BJ (cell line): ENCODE measurements at places on chromosomes 4 and X. TPM values are rescaled to one million over a fixed set of nuclear protein-coding genes. Genes with fewer than 3 reads are reported as not detected.

PDCL2 gene
- not detected in 2 replicates for polyA plus RNA-seq

GLRB gene
- polyA plus RNA-seq = 4.8 and 9.5 TPM in 2 replicates

CSN1S1 gene
- polyA plus RNA-seq = not detected in 2 replicates

HSD17B13 gene
- polyA plus RNA-seq = 0.07 TPM in 1 of 2 replicates, not detected in the other

UGT2B17 gene
- polyA plus RNA-seq = not detected in 2 replicates

MAGEB3 gene
- polyA plus RNA-seq = not detected in 2 replicates

PABPC5 gene
- polyA plus RNA-seq = 0.66 and 0.99 TPM in 2 replicates

WAS gene
- polyA plus RNA-seq = 0.06 and 0.12 TPM in 2 replicates

SPANXN3 gene
- polyA plus RNA-seq = not detected in 2 replicates

MAGEB10 gene
- polyA plus RNA-seq = not detected in 2 replicates

FAAH2 gene
- not detected in 2 replicates for polyA plus RNA-seq

CHRDL1 gene
- polyA plus RNA-seq = 4.3 TPM in 2 replicates

DNA sequence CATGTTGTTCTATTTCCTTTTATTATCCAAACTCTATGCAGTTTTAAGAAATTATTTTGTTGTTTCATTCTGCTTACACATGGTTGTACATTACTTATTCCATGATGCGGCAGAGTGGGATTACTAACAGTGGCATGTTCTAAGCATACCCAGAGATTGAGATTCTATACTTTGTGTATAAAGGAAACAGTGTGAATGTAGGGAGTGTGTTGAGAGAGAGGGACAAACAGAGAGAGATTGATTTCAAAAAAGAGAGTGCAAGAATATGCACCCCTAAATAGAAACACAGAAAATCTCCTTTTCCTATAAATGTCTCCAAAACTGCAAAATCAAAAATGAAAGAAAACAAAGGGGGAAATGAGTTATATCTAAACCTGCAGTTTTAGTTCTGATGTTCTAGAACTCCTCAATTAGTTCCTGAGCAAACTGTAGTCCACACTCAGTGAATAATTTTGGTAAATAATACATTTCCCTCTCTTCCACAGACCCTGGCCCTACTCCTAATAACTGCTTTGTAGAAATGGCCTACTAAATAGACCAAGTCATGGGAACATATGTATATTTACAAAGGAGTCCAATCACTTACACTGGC, 31.0 kb downstream of the SLC9B1 start:
- no peak for DNase-seq

DNA sequence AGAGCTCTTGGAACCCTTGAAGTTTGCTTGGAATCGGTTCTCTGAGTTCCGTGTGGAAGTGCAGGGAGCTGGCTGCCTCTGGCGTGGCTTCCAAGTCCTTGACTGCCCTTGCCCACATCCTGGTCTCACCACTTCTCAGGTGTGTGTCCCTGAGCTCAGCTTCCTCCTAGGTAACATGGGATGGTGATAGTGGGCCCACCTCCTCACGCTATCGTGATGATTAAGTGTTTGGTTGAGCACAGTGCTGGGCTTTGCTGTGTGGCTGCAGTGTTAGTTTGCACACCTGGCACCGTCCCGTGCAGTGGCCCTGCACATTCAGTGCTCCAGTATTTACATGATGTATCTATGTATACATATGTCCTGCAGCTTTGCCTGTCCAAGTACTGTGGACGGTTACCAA, 81.5 kb downstream of the CLDN34 start:
- no peak for DNase-seq

DNA sequence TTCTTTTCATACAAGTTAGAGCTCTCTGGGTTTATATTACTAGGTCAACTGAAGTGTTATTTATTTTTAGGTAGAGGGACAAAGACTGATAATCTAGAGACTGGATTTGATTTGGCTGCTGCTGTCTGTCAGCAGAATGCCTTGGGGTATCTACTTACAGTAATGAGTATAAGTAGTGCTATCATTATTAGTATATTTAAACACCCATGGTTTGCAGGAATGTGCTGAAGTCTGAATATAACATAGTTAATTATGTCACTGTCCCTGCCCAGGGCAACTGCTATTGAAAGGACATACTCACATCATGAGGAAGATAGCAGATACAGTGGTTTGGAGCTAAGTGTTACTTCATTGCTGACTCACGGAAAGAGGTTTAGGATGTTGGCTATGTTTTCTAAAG, 76.2 kb downstream of the PRRG1 start:
- DNase-seq = no peak

GRCh38 chr4:159722918-159723317, 620.0 kb downstream of the RAPGEF2 start:
- DNase-seq = no peak

- DNase-seq = no peak
Measured at GRCh38 chrX:40474645-40475044, 106.1 kb upstream of the ATP6AP2 start.

- no peak for DNase-seq
Measured at GRCh38 chrX:101415180-101416145, 7.4 kb downstream of the HNRNPH2 start.

DNA sequence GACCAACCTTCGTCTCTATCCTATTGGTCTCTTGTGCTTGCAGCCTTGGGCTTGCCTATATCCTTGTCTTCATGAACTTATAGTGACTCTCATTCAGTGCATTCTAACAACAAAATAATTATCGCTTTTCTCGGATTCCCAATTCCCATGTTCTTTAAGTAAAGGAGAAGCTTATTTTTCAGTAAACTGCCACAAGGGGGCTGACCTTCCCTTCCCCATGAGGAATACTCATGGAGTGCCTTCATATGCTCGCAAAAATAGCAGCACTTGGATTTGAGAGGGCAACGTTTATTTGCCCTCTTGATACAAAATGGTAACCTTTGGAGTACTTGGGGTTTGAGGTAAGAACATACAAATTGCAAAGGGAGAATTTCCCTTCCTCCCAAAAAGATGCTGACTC, 183.2 kb upstream of the TENT5D start:
- DNase-seq = no peak

DNA sequence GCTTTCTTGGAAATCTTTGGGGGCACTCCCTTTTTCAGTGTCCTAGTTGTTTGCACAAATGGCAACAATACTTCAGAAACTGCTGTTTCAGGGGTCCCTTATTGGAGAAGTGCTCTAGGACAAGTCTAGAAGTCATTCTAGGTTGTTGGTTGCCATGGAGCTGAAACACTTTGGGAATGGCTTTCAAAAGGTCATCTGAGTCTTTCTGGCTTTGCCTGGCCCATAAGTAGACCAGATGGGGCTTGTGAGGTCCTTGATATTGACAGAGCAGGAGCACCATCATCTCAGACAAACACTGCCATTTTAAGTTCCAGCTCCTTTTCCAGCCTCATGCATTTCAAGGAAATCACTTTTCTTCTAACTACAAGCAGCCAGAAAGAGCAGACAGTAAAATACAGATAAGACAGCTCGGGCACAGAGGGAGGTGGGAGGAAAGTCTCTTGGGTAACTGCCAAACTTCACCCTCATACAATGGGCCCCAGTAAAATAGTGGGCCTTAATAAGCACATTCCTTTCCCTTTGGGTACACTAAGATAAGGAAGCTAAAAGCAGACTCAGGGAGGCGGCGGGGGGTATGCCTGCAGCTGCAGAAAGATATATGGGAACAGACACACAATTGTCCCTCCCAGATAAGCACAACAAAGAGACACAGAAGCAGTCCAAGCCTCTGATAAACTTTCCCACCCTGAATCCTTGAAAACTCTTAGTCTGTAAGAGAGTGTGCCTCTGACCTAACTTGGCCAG, 8.5 kb upstream of the NXF3 start:
- DNase-seq = no peak

- no peak for DNase-seq
Measured at GRCh38 chr4:151246742-151247141, 30.2 kb upstream of the PRSS48 start.

DNA sequence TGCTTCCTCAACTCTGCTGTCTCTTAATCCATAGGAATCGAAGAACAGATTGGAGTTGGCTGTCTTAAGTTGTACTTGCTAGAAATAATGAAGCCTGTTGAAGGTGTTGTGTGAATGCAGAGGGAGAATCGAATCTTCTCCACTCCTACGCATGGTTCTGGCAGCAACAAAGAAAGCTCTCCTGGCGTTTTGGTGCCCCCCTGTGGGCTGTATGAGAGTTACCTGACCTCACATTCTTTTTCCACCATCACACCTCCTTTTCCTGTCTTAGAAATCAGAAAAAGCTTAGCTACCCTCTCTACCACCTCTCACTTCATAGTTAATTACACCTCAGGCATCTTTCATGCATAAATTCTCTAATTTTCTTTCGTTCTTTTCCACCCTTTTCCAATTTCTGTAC, 16.3 kb downstream of the KLF8 start:
- no peak for DNase-seq

- DNase-seq = no peak
Measured at GRCh38 chr4:45188501-45188900, 462.1 kb upstream of the GNPDA2 start.

- DNase-seq = no peak
Measured at GRCh38 chr4:6532658-6533057, 42.3 kb upstream of the MAN2B2 start.

GRCh38 chrX:109719264-109719663, 13.8 kb downstream of the ACSL4 start:
- no peak for DNase-seq

- DNase-seq = no peak
Measured at GRCh38 chr4:2790583-2791517, 2.0 kb upstream of the SH3BP2 start.

DNA sequence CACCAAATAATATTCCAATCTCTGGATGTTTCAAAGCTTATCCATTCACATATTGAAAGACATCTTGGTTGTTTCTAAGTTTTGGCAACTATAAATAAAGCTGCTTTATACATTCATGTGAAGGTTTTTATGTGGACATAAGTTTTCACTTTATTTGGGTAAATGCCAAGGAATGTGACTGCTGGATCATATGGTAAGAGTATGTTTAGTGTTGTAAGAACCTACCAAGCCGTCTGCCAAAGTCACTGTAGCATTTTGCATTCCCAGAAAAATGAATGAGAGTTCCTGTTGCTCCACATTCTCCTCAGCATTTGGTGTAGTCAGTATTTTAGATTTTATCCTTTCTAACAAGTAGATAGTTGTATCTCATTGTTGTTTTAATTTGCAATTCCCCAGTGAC, 1047.7 kb downstream of the C4orf33 start:
- DNase-seq = no peak

GRCh38 chr4:132124624-132124974, 1024.5 kb upstream of the PCDH10 start:
- no peak for DNase-seq

- DNase-seq = peak; percentile 29
Measured at GRCh38 chr4:53702334-53703266, 111.3 kb upstream of the LNX1 start.

DNA sequence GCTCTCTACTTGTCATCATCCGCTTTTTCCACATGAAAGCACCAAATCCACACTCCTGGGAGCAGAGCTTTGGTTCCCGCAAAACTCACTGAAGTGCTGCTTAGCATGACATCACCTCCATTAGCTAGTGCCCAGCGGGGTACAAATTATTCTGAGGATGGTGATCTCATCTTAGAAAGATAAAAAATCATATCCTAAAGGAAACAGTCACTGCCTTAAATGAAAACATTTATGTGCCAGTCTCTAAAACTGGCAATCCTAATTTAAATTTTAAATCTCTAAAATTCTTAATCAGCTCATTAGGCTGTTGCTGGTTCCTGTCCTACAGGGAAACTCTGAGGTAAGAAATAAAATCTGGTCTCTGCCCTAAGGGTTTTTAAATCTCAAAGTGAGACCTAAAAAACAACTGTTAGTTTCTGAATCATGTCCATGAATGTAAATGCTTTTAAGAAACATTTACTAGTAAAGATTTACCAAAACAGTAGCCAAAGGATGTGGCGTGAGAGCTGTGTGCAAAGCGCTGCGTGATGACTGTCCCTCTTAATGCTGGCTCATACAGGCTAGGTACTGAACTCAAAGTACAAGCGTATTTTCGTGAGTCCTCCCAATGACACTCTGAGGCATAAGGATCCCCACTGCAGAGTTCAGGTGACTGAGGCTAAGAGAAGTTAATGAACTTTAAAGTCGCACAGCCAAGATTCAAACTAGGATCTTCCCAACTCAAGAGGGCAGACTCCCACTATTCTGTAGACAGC, 4.5 kb downstream of the CASP3 start:
- no peak for DNase-seq

DNA sequence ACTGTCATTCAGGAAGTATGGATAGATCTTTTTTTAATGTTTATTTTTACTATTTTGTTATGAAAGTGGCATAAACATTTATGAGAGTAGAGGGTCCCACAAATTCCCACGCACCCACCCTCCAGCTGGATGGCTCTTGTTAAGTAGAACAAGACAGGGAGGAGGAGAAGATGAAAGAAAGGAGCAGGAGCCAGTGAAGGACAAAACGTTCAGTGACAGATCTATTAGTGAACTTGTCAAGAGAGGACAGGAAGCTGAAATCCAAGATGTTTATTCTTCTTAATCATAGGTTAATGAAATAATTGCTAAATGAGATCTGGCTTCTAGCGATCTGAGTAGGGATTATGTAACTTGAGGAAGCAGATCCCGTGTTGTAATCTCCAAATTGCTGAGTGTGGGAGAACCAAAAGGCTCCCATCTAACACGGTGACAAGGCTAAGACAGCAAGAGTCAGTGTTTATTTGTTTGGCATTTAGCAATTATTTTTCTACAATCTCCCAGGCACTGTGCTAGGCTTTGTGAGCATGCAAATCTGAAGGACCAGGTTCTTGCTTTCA, 162.5 kb downstream of the SHROOM3 start:
- no peak for DNase-seq

DNA sequence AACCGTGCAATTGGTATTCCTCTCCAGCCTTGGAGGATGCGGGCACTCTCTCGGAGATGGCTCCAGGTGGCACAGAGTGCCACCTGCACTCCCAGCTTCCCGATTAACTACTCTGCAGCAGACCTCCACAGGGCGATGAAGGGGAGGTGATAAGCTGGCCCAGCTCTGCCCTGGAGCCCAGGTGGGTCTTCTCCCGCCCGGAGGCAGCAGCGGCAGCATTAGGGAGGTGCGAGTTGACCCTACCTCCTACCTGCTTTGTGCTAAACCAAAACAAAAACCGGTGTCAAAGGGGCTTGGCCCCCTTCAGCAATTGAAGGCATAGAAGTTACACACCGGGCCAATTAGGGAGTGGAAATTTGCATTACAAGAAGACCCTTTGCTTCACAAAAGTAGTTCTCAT, 137.4 kb upstream of the MAMLD1 start:
- no peak for DNase-seq

DNA sequence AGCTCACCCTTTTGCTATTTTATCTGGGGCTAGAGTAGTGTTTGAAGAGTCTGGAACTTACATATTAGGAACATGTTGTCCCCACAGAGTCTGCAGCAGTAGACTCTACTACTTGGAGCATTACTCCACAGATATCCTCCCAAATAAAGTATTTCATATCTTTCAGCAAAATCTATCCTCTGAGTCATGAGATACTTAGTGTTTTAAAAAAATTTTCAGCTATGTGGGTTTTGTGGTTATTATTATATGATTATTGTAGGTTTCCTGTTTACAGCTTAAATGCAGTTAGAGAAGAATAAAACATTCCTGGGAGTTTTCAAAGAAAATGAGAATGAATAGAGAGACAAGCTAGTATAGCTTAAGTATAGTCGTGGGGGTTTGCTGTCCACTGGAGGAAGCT, 30.9 kb downstream of the PAGE2 start:
- DNase-seq = peak; percentile 17
